Activated naive CD4-positive, alpha-beta T cell (primary cell): ENCODE measurements at places on chromosomes 6 and 20.

GRCh38 chr6:71181565-71181964, 107.0 kb upstream of the OGFRL1 start:
- no peak for DNase-seq

DNA sequence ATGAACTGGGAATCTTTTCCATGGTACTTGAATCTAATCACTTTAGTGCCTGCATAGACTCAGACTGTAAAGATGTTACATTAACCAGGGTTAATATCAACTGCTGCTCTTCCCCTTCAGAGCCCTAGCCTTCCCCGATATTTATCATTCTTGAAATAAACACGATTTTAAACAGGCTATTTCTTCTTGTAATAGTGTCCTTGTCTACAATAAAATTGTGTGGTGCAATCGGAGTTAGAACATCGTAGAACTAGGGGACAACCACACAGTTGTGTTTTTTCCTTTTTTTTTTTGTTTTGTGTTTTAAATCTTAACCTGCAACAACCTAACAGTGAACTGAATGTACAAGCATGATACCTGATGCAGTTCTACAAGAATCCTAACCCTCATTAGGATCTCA, 4.5 kb downstream of the GJA1 start:
- DNase-seq, result no peak

DNA sequence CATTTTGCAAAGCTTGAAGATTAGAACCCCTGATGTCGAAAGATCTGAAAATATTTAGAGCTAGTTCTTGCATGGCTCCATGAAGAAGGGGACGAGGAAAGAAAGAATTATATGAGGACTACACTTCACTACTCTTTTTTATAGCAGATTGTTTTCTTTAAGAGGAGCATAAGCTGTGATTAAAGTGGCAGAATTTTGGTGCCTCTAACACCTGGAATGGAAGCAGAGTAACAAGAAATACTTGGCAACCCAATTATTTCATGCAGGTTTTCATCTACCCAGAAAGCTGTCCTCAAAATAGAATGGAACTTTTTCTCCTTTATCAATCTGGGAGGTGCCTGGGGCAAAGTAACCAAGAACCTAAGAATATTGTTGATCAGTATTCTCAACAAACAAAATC, 4.0 kb downstream of the METTL24 start:
- DNase-seq, result no peak

DNA sequence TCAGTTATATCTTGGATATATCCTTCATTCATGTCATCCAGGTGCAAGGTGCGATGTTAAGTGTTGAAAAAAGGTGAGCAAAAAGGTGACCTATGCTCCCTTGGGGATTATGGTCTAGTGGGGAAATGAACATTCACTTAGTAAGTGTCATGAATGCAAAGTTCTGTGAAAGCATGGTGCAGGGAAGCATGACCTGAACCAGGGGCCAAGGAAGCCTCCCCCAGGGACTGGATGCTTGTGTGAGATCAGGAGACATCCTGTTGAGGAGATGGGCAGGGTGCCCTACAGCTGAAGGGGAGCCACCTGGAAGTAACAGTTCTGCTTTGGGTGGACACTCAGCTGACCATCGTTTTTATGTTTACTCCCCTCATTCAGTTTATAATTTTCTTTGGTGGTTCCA, 179.5 kb downstream of the SYNDIG1 start:
- DNase-seq, result no peak

DNA sequence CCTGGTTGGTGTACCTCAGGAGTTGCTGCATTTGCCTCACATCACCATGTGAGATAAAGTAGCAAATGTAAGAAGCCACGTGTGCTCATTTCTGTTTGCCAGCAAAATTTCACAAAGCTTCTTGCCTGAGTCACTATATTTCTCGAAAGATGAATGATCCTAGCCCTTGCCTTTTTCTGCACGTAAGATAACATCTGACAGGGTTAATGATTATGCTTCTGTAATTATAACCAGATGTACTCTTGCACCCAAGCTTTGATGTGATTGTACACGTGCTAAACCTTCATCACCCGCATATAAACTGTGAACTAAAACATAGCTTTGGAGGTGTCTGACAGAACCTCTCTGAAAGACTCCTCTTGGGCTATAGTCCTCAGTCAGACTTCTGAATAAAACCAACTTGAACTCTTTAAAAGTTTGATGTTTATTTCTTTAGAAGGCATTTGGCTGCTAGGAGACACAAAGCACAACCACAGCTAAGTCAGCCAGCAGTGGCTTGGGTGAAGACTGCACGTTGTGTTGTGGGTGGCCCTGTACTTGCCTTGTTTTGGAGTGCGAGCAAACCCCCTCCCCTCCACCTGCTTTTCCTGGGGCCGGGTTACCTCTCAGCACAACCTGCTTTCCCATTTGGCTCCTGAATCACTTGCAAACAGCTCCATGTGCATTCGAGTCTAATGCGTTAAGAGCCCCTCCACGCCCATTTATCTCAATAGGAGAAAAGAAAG, 19.3 kb downstream of the PROKR2 start:
- DNase-seq, result no peak
